ENCODE measurements at places on chromosomes 7 and 10. TPM values are rescaled to one million over a fixed set of nuclear protein-coding genes. Genes with fewer than 3 reads are reported as not detected.

DNA sequence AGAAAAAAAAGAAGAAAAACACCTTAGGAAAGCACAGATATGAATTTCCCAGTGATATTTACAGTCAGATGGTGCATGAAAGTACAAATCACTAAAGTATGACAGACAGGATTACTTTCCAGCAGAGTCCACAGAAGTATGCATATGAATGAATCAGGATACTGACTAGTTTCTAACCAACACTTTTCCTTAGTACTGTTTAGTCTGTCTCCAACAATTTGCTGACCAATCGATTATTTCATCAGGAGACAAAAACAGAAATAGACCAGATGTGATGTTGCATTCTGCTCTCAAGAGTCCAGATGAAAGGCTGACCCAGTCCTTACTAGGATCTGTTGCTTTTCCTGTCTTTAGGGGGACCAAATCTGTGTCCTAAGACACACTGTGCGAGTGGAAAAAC, 14.6 kb downstream of the SLC35B4 start:
- DNase-seq, result no peak

- DNase-seq, result no peak
Observed at GRCh38 chr10:6220418-6221191, 17.9 kb downstream of the PFKFB3 start.

DNA sequence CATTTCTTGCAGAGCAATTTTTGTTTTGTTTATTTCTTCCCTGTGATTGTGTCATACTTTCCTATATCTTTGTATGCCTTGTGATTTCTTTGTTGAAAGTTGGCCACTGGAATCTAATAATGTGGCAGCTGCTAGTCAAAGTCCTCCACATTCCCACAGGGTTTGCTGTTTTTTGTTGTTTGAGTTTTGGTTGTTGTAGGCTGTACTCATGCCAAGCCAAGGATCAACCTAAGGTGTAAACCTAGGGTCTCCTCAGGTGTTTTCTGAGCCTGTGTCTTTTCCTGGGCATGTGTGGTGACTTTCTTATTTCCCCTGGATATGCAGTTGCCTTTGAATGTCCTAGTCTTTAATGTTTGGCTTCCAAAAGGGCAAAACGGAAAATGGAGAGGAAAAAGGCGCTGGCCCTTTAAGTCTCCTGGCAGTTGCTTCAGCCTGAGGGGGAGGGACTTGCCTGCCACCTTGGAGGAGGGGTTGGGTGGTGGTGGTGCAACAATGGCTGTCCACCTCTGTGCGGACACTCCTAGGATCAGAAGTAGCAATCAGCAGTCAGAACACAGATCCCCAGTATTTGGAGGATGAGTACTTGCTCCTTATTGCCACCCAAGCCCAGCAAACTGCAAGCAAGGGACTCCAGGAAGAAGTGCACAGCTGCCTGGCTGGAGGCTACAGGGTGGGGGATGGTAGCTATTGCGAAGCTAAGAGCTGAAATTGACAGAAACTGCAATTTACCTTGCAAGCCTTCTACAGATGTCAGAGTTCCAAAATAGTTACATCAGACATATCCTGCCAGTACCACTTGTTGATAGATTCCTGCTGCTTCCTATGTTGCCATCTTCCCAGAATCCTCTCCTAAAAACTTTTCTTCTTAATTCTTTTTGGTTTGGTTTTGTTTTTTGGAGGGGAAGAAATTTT, 5.6 kb upstream of the ZNF518A start:
- no peak for DNase-seq

GRCh38 chr10:102504179-102504975, 605 bp downstream of the SUFU start:
- peak; percentile 63 for DNase-seq

FOXI2 gene
- not detected for total RNA-seq

DNA sequence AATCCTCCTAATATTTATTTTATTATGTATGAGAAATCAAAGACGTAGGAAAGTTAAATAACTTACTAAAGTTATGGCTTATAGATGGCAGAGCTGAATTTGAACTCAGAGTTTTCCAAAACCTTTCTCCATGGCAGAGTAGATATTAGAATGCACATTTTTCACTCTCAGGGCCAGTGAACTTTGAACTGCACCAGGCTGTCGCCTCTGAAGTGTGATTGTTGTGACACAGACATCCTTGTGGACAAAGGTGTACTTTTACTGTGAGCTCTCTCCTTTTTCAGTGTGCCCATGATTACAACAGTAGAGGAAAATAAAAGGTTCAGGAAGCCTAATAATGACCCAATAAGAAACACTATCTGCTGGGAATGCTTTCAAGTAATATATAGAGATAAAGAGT, 29.1 kb downstream of the TES start:
- no peak for DNase-seq
